ENCODE measurements at places on chromosomes 7 and 10. TPM values are rescaled to one million over a fixed set of nuclear protein-coding genes. Genes with fewer than 3 reads are reported as not detected.

DPYSL4 gene
- total RNA-seq = 5.4 TPM

SPDYE6 gene
- total RNA-seq = not detected

- peak; percentile 56 for DNase-seq
- peaks cover 14% of the 10 kb centered on the region for H3K4me1 ChIP-seq
- peak overlapping the region; percentile 76 for H3K27ac ChIP-seq
- no peaks in the 10 kb centered on the region for H3K27me3 ChIP-seq
- H3K36me3 ChIP-seq = no peaks in the 10 kb centered on the region
- H3K4me3 ChIP-seq = no peak overlapping the region
These were observed 61.9 kb downstream of the FOXL3 start for GRCh38 chr7:351681-352480.

DNA sequence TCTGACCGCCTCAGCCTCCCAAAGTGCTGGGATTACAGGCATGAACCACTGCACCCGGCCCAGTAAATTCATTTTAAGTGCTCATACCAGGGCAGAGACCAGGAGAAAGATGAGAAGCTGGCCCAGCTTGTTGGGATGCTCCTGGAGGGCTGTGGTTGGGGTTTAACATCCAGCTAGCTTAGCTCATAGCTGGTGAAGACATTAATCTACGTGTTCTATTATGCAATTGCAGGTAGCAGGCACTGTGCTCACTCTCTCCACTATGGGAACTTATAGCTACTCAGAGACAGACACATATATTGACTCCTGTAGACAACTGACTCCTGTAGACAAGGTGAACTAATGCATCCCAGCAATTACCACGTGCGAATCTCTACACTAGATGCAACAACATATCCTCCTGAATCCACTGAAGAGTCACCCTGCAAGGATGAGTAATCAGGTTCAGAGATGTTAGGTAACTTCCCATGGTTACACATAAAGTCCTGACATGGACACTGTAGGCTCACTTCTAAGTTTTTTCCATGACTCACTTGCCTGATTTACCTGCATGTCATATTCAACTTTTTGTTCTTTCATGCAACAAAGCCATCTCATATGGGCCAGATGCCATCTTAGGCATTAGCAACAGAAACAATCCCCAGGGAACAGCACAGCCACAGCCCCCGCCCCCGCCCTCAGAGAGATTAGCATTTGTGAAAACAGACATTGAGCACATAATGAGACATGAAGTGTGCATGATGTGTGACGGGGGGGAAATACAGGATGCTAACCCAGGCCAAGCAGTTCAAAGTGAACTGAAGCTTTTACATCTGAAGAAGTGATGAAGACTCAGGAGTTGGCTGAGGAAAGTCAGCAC lies 37.2 kb downstream of the ERLIN1 start:
- H3K36me3 ChIP-seq = peaks cover 22% of the 10 kb centered on the region
- DNase-seq = no peak
- H3K4me3 ChIP-seq = no peak overlapping the region
- H3K27me3 ChIP-seq = peaks cover 5% of the 10 kb centered on the region

GRCh38 chr7:80018941-80019808 lies 115.5 kb upstream of the GNAI1 start:
- H3K27me3 ChIP-seq = no peaks in the 10 kb centered on the region
- DNase-seq = peak; percentile 23

GRCh38 chr10:128432423-128432822 lies 306.2 kb upstream of the MKI67 start:
- no peak overlapping the region for H3K27ac ChIP-seq
- no peaks in the 10 kb centered on the region for H3K27me3 ChIP-seq
- no peak overlapping the region for H3K4me3 ChIP-seq
- no peaks in the 10 kb centered on the region for H3K36me3 ChIP-seq
- DNase-seq = no peak
- H3K4me1 ChIP-seq = no peaks in the 10 kb centered on the region

DNA sequence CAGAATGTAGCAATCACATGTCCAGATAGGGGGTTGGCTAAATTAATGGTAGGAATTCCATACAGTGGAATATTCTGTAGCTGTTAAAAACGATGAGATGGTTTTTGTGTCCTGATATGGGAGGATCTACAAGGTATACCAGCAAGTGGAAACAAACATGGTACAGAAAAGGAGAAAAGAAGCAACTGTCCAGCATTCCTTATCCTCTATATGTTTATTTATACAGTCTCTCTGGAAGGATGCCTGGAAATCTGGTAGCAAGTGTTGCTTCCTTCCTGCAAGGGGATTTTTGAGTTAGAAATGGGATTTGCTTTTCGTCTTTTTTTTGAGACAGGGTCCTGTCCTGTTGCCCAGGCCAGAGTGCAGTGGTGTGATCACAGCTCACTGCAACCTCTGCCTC lies 19.3 kb downstream of the IL15RA start:
- peaks cover 47% of the 10 kb centered on the region for H3K36me3 ChIP-seq
- no peak overlapping the region for H3K4me3 ChIP-seq
- DNase-seq = no peak
- H3K27ac ChIP-seq = no peak overlapping the region
- H3K4me1 ChIP-seq = no peaks in the 10 kb centered on the region

GRCh38 chr7:128831994-128832879 lies 2.0 kb downstream of the FLNC start:
- no peak for DNase-seq
- no peak overlapping the region for H3K27ac ChIP-seq
- peaks cover 8% of the 10 kb centered on the region for H3K4me1 ChIP-seq
- H3K27me3 ChIP-seq = peaks cover 38% of the 10 kb centered on the region
- no peaks in the 10 kb centered on the region for H3K36me3 ChIP-seq

DNA sequence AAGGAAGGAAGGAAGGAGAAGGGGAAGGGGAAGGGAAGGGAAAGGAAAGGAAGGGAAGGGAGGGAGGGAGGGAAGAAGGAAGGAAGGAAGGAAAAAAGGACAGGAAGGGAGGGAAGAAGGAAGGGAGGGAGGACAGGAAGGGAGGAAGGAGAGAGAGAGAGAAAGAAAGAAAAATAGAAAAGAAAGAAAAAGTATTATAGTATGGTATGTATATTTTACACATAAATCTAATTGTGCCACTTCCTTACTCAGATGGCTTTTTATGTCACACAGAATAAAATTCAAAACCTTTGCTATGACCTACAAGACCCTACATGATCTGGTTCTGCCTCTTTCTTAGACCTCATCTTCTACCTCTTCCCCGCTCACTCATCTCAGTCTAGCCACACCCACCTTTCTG lies 1016.9 kb upstream of the AUTS2 start:
- H3K36me3 ChIP-seq = no peaks in the 10 kb centered on the region
- no peak for DNase-seq
- no peaks in the 10 kb centered on the region for H3K27me3 ChIP-seq
- H3K27ac ChIP-seq = no peak overlapping the region

GRCh38 chr7:25255611-25256332 lies 27.5 kb upstream of the NPVF start:
- H3K4me1 ChIP-seq = peaks cover 11% of the 10 kb centered on the region
- H3K4me3 ChIP-seq = no peak overlapping the region
- peaks cover 3% of the 10 kb centered on the region for H3K27me3 ChIP-seq
- no peak overlapping the region for H3K27ac ChIP-seq
- DNase-seq = no peak
- H3K36me3 ChIP-seq = no peaks in the 10 kb centered on the region
